ENCODE measurements at places on chromosomes 2 and 18.

- DNase-seq: no peak
Observed at GRCh38 chr2:148939271-148939670, 64.2 kb downstream of the KIF5C start.

DNA sequence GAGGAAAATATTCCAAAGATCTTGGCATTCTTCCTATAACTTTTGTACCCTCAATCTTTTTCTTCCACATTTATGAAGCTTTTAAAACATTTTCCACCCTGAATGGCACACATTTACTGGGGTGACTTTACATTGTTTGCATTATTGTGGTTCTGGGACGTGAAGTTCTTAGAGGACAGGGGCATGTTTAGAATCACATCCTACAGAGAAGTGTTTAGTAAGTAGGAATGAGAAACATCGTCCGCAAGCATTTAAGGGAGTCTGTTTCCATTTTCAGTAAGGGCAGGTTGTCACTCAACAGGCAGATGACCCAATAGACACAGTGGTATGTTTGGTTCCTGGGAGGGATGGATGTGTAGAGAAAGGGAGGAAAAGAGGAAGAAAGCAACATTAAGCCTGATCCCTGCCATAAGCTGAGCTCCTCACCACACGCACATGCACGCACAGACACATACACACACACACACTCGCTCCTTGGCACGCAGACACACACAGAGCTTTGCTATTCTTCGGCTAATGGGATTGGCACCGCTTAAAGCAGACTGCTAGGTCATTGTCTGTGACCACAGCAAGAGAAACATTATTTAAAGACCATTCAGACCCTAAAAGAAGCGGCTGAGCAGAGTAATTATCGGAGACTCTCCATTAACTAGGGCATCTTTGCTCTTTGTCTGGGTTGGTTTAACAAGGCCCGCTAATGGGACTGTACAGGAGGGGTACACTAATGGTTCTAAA, 14.2 kb upstream of the PLEKHM3 start:
- no peak for DNase-seq

DNA sequence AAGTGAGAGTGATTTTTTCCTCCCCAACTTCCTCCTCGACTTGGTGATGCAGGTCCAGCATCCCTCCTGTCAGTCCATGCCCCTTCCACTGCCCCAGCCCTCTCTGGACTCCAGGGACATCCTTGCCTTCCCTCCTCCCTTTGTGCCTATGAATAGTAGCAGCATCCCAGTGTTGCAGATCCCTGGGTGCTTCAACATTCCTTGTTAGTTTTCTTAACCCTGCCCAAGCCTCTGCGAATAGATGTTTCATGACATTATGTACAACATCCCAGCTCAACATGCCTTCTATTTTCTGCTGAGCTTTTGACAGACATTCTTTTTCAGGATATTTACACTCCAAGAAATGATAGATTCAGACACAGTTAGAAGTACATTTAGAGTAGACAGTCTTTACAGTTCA, 35.3 kb upstream of the CCDC150 start:
- DNase-seq: no peak

GRCh38 chr2:170824526-170825015, 7.9 kb downstream of the GAD1 start:
- DNase-seq: no peak

GRCh38 chr2:209696836-209697711, 74.6 kb upstream of the UNC80 start:
- DNase-seq: no peak

GRCh38 chr18:45958730-45959129, 8.4 kb downstream of the EPG5 start:
- no peak for DNase-seq

DNA sequence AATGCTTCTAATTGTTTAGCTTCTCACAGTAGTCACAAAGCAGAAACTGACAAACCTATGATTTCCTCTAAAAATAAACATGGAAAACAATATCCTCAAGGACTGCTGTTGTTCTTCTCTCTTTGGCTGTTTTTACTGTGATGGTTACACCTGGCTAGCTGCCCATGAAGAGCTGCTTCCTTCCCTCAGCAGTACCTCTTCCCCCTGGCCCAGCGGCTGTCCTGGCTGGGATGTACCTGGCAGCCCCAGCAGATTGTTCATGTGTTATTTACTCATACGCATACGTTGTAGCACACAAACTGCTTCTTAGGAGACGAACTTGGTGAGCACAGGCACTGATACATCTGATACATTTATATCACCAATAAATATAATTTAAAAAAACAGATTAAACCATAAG, 27.4 kb downstream of the NEMP2 start:
- no peak for DNase-seq

DNA sequence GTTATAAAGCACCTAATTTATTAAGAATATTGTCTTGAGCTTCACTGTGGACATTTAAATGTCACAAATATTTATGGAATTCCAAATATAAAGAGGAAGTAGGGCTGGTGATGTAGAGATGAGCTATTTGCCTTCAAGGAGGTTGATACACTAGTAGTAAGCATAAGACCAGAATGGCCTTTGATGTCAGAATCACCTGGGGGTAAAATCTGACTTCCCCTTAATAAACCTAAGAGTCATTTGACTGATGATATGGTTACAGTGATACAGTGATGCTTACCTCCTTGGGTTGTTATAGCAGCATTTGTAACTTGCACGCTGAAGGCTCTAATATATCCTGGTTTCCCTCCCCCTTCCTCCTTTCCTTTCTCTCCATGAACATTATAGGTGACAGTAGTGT, 143.7 kb downstream of the CERS6 start:
- no peak for DNase-seq

DNA sequence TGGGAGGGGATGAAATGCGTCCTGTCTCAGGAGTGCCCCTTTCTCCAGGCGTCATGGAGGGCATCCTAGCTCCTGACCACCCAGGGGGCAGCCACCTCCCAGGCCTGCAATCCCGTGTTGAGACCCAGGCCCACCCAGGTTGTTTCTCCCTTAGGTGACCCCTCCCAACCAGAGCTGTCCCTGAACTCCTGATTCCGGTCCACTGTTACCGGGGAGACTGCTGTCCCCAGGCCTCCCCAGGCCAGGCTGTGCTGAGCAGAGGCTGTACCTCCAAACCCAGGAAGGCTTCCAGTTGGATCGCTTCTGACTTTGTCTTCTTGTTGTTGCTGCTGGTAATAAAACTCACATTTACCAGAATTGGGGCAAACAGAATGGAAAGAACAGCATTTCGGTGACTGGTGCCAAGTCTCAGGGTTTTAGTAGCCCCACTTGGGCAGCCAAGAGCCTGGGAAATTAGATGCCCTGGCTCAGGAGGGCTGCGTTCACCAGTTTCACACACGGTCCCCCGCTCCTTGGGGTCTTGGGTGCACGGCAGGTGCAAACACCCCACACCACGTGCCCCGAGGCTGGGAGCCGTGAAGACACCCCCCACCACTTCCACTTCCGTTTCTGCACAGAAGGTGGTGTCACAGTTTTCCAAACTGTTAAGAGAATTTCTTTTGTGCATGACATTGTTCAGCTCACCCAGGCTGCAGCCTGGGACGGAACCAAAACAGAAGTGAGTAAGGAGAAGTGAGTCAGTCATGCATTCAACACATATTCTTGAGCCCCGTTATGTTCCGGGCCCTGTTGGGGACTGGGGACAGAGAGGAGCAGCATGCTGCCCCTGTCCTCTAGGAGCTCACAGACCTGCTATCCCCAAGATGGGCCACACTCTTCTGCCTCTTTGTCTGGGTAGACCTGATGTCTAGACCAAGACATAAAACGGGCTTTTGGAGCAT, 29.4 kb downstream of the ITM2C start:
- no peak for DNase-seq

GRCh38 chr2:25983735-25984134, 1.4 kb upstream of the KIF3C start:
- no peak for DNase-seq

DNA sequence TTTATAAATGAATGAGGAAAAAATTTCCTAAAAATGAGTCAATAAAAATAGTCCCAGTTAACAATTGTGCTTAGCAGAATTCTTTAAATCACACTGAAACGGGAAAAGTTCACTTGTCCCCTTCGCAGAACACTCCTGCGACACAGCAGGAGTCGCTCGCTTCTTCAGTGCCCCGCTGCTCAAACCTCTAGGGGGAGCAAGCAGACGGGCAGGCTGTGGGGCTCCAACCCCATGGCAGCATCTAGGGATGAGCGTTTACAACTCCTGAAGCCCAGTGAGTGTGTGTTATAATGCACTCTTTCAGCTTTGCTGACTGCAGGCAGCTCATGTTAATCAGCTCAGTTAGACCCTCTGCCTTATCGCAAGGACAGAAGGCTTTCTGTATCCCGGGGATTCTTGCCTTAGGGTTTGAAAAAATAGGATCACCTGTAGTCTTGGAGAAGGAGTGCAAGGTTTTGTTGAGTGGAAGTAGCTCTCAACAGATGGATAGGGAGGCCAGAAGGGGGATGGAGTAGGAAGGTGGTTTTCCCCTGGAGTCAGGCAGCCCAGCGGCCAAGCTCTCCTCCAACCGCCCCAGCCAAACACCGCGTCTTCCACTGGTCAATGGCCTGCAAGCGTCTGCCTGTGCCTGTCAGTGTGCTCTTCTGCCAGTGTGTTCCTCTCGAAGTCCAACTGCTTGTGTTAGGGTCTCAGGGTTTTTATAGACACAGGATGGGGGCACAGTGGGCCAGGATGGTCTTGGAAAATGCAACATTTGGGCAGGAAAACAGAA, 1977.7 kb upstream of the LRRTM1 start:
- no peak for DNase-seq

GRCh38 chr2:43714164-43714563, 37.9 kb upstream of the C1GALT1C1L start:
- no peak for DNase-seq

Data from activated T-helper 9 cell treated with anti-CD3 and anti-CD28 coated beads, Interleukin-2, amount 50 U/mL, for 16 hours (primary cell).